ENCODE measurements at places on chromosomes 5 and 9.
A peak's percentile ranks its signal among the peaks of the same experiment; 100 is the strongest.

- DNase-seq = peak; percentile 67
Observed at GRCh38 chr9:114906922-114907571, 23.3 kb downstream of the TNFSF8 start.

- DNase-seq = no peak
Observed at GRCh38 chr5:134594336-134594735, 38.3 kb downstream of the SAR1B start.

DNA sequence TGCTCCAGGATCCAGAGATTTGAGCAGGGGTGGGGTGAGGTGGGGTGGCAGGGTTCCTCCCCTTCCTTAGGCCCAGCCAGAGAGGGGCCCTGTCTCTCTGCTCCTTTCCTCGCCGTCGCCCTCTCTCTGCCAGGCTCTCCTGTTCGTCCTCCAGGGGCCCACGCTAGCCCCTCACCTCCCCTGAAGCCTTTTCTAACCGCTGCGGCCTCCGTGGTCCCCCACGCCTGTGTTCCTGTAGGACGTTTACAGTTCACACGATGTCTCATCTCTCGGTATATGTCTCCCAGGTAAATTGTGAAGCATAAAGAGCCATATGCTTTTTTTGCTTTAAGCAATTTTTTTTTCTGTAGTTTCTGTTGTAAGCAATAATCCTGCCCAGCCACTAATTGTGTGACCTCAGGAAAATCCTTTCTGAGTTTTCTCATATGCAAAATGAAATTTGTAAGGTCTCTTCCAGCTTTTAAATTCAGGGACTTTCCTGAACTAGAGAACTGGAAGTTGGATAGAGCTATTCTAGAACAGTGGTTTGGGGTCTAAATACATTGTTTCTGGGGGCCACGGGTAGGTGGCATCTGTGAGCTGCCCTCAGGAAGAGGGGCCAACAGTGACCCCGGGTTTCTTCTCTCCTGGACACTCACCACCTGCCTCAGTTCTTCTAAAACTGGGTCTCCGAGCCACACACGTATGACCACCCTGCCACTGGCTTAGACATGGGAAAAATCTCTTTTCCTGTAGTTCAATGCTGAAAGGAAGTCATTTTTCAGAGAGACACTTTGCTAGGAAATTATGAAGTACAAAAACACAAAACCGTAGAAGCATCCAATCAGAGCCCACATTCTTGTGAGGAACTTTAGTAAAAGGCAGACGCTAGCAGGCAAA is 50.2 kb upstream of the ZNF366 start:
- DNase-seq = no peak

GRCh38 chr9:115437418-115437817 is 319.5 kb upstream of the TNC start:
- DNase-seq = no peak

DNA sequence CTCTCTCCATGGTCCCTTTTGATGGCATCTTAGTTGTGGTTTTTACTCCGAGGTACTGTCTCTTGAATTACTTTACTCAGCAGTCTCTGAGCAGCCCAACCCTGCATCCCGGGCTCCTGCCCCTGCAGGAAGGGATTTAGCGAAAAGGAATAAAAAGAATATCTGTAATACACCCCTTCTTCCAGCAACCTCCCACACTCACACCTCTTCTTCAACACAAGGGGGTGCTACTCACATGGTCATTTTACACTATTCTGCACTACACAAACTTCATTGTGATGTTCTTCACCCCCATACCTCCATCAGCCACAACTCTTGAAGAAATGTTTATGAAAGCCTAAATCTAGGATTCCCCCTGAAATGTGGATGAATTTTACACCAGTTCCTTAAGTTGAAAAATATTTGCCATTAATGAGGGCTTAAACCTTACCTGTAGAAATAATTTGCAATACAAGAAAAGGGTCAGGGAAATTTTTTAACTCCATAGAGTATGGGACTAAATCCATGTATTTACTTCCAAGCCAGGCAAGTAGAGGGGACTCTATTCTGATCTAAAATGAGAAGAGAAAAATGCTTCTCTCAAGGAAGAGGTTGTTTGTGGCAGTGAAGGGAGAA is 26.0 kb downstream of the TPD52L3 start:
- DNase-seq = peak; percentile 74

GRCh38 chr5:169223595-169223953 is 77.4 kb downstream of the SLIT3 start:
- no peak for DNase-seq

DNA sequence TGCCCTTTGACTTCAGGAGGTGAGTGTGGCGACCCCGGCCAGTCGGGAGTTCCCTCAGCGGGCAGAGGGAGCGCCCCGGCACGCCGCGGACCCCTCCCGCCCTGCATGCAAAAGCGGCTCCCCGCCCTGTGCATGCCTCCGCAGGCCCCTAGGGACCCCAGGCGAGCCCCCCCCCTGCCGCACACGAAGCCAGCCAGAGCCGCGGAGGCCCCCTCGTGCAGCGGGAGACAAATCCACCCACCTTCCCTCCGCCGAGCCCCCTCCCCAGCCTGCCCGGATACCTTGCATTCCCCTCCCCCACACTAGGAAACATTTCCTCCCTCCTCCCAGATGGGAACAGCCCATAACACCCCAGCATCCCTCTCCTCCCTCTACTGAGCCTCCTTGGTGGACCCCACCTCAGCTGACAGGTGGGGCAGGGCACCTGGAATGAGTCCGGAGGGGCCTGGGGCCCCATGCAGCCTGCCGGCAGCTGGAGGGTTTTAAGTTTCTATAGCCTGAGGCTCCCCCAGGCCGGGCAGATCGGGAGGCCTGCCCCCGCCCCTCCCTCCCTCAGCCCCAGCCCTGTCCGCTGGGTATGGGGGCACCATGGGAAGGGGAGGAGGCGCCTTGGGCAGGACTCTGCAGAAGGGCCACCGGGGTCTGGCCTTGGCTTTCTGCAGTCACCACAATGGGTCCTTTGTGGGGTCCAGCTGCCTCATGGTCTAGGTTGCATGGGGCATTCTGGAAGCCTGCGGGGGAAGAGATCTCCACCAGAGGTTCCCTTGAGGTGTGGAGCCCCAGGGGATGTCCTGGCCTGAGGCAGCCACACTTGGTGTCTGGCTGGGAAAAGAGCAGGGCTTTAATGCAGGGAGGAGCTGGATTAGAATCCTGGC is 601 bp downstream of the ERGIC1 start:
- DNase-seq = no peak

- DNase-seq = no peak
Observed at GRCh38 chr5:531749-532315, 7.6 kb upstream of the SLC9A3 start.

DNA sequence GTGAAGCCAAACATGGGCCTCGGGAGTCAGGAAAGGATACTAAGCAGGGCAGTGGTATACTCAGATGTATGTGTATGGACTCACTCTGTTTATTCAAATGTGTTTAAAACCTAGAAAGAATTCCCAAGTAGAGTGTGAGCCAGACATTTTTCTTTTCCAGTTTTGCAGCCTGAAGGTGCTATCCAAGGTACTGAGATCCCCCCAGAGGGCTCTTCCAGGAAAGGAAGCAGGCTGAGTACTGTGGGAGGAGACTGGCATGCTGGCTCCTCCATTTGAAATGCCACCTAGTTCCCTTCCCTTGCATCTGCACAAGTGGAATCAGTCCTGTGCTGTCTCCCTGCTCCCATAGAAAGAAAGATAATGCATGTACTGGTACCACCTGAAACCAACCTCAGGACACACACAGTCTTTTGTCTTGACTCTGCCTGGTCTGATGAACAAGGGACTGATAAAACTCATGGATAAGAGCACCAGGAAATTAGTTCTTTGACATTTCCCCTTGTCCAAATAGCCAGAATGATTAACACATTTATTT is 85.9 kb downstream of the HRH2 start:
- no peak for DNase-seq

DNA sequence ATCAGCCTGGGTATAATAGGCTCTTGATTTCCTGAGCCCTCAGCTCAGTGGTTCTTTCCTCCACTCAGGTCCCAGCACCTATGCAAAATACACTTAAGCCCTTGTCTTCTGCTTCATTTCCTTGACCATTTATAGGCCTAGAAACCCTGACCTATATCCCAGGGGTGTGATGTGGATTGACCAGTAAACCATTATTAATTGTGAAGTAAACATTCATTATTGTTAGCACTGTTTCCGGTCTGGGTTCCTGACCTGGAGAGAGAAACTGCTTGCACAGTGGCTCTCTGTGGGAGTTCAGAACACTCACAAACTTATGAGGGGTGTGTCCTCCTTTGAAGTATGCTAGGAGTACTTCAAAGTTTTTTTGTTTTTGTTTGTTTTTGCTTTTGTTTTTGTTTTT is 19.6 kb upstream of the TOMM5 start:
- DNase-seq = no peak

GRCh38 chr5:111383288-111383970 is 128.9 kb downstream of the STARD4 start:
- no peak for DNase-seq

GRCh38 chr9:75935591-75935990 is 45.1 kb downstream of the PCSK5 start:
- no peak for DNase-seq

DNA sequence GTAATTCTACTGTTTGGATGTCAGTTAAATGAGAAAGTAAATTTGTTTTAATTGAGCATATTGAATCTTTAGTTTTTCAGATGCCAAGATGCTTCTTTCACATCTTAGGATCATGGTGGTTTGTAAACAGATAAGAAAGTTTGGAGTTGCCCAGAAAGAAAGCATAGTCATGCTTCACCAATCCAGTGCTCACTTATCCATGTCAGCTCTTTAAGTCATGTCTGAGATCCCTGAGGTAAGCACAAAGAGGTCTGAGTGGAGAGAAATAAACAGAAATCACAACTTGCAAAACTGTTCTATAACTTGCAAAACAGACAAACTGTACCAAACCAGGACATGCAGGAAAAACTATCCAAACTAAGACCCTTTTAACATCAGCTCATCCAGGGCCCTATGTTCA is 87.7 kb downstream of the OSTF1 start:
- DNase-seq = no peak

DNA sequence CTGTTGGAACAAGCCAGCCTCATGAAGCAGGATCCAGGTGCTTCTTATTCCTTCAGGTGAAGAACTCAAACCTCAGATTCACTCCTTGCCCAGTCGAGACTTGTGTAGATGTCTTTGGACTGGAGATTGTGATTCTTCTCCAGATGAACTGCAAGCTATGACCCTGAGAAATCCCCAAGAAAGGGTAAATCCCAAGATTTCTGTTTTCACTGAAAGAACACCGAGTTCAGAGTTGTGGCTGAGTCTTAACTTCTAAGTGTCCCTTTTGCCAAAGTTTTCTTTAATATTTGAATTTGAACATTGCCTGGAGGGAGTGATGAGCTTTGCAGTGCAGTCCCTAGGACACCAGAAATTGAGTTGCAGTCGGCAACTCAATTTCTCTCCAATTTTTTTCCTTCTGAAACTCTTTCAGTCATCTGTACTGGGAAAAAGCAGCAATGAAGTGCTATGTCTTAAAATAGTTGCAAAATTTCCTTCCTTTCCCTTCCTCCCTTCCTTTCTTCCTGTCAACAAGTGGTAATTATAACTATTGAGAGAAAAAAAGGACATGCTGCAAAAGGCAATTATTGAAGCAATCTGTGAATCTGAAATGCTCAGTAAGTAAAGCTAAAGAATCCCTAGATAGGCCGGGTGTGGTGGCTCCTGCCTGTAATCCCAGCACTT is 56.1 kb downstream of the ANKRD55 start:
- no peak for DNase-seq

- no peak for DNase-seq
Observed at GRCh38 chr5:62717301-62717933, 138.8 kb downstream of the LRRC70 start.

DNA sequence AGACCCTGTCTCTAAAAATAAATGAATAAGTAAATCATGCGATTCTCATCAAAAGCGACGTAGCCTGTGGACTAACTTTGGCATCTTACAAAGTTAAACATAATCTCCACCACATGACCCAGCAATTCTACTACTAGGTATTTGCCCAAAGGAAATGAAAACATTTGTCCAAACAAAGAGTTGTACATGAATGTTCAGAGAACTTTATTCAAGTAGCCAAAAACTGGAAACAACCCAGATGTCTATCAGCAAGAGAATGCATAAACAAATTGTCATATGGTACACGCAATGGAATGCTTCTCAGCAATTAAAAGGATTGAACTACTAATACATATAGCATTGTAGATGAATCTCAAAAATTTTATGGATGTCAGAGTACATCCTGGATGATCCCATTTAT is 82.6 kb downstream of the ADRB2 start:
- no peak for DNase-seq

DNA sequence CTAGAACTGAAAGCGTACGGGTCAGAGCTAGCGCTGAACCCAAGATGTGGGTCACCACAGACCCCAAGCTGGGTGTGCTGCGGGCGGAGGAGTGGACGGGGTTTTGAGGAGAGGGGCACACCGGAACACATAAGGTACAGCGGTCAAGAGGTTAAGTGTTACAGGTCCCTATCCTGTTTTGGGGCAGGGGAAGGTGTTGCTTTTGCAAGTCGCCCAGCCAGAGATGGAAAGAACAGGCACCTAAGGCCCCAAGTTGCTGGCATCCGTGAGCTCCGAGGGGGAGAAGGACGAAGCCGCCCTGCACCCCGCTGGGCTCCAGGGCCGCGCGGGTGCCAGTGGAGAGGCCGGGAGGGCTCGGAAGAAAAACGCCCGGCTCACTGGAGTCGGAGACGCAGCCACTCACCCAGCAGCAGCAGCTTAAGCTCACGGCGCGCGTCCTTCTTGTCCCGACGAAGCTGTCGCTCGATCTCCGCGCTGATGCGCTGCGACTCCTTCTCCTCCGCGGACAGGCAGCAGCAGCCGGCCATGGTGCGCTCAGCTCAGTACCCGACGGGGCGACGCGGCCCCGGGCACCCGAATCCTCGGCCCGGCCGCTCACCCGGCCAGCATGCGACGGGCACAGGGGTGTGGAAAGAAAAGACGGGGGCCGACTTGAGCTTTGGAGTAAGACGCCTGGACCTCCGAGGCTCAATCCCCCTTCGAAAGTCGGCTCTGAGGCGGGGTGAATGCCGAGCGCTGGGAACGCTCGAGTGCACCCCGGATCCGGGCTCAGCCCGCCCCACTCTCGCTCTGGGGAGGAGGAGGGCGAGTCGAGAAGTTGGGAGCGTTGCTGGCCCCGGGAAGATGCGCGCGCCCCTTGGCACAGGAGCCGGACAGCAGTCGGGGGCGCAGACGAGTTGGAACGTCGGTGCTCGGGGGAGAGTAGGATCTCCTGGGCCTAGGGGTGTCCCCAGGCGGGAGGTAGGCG is 572 bp downstream of the GNA14 start:
- no peak for DNase-seq

- DNase-seq = no peak
Observed at GRCh38 chr9:131776473-131776872, 36.6 kb upstream of the RAPGEF1 start.

GRCh38 chr9:123965801-123966686 is 36.1 kb upstream of the DENND1A start:
- no peak for DNase-seq

GRCh38 chr5:7642029-7642428 is 208.9 kb downstream of the CFAP90 start:
- no peak for DNase-seq

GRCh38 chr5:109041317-109041716 is 293.6 kb downstream of the FER start:
- no peak for DNase-seq

GRCh38 chr9:13279284-13280141 is at the start of gene MPDZ:
Gene MPDZ, minus strand, starts transcription at chr9:13279692. Its CDS starts 29,377 bp downstream, at chr9:13250315.
- DNase-seq = peak; percentile 86

GRCh38 chr5:15001517-15001916 is 129.9 kb upstream of the ANKH start:
- DNase-seq = no peak

Data from NCI-H2081 (cell line).